ENCODE measurements at places on chromosomes 12 and 14.

- peak; percentile 4 for DNase-seq
Measured at GRCh38 chr12:85468356-85469157, 188.5 kb downstream of the ALX1 start.

GRCh38 chr12:68980476-68981212 is 47.7 kb upstream of the CPM start:
- DNase-seq: no peak

- DNase-seq: no peak
Measured at GRCh38 chr14:67418401-67419191, 6.6 kb upstream of the PLEK2 start.

DNA sequence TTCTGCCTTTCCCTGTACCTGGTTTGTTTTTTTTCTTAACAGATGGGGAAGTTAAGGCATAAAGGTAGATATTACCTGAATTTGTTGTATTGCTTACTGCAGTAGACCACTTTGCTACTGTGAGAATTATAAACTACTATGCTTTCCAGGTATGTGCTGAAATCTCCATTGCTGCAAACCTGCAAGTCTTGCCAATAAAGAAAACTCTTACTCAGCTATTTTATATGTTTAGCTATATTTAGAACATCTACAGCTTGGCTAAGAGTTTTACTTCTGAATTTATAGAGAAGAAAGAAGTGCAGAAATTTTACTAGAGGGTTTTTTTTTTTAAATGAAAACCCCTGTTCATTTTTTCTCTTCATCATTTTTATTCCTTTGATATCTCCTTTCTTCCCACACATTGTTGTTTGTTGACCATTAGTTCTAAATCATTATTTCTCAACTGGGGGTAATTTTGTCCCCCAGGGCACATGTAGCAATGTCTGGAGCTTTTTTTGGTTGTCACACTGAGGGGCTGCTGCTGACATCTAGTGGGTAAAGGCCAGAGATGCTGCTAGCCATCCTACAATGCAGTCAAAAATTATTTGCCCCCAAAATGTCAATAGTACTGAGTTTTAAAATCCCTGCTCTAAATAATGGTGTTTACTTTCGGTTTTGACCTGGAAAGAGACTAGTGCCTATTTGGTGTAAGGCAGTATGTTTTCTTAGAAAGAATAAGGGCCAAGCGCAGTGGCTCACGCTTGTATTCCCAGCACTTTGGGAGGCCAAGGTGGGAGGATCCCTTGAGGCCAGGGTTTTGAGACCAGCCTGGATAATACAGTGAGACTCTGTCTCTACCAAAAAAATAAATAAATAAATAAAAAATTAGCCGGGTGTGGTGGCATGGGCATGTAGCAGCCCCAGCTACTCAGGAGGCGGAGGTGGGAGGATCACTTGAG is 48.6 kb downstream of the PCNX1 start:
- no peak for DNase-seq

DNA sequence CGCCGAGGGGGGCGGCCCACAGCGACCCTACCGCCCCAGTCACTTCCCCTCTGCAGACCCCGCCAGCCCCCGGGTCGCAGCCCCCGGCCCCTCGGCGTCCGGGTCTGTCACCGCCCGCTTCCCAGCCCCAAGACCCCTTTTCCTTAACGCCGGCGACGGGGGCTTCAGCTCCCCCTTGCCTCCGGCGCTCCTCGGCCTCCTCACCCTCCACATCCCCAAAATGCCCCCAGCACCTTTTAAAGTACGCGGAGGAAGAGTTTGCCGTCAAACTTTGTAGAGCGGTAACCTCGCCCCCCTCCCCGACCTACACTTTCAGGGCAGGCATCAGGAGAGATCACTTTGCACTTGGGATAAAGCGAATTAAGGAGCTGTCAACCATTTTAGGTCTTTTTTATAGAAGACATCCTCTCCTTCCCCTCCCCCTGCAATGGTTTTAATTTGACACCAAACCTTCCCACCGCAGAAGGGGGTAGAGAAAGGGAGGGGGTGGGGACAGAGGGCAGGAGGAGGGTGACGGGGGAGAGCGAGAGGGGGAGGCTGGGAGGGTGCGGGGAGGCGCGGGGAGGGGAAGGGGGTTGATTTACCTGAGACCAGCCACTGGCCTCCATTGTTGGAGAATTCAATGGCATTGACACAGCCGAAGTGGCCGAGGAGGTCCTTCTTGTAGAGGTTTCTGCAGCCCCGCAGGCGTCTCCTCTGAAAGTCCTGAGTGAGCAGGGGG is 578 bp downstream of the DCAF5 start:
- no peak for DNase-seq

GRCh38 chr12:26833743-26834490 is 923 bp upstream of the ITPR2 start:
- peak; percentile 24 for DNase-seq

DNA sequence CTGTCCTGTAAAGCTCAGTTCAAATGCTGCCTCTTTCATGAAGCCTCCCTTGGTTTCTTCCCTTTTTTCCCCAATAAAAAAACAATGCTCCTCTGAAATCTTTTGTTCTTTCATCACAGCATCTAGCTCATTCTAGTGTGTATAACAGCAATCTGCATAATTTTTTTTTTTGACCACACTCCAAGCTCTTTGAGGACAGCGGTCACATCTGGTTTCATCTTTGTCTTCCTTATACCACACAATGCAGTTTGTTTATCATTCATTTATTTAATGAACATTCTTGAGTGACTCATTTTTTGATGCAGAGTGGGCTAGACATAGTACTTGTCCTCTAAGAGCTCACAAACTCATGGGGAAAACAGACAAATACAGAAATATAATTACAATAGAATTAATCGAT is 7.3 kb downstream of the GNG2 start:
- no peak for DNase-seq

- no peak for DNase-seq
Measured at GRCh38 chr12:121620333-121620891, 5.9 kb upstream of the ORAI1 start.

DNA sequence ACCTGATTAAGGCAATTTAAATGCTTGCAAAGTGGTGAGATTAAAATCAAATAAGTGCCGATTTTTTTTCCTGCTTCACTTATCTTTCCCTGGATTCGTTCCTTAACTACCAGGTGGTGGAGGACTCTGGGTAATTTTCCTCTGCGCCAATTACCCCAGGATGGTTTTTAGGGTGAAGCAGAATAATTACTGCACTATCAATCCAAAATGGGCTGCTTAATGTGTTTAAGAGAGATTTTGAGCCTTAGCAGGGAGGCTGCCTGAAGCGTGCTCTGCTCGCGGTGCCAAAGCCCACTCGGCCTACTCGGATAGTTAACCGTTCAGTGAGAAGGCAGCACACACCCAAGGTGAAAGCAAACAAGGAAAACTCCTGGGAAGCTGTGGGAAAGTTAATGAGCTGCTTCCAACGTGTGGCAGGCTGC is 274.9 kb upstream of the LMO3 start:
- DNase-seq: no peak

DNA sequence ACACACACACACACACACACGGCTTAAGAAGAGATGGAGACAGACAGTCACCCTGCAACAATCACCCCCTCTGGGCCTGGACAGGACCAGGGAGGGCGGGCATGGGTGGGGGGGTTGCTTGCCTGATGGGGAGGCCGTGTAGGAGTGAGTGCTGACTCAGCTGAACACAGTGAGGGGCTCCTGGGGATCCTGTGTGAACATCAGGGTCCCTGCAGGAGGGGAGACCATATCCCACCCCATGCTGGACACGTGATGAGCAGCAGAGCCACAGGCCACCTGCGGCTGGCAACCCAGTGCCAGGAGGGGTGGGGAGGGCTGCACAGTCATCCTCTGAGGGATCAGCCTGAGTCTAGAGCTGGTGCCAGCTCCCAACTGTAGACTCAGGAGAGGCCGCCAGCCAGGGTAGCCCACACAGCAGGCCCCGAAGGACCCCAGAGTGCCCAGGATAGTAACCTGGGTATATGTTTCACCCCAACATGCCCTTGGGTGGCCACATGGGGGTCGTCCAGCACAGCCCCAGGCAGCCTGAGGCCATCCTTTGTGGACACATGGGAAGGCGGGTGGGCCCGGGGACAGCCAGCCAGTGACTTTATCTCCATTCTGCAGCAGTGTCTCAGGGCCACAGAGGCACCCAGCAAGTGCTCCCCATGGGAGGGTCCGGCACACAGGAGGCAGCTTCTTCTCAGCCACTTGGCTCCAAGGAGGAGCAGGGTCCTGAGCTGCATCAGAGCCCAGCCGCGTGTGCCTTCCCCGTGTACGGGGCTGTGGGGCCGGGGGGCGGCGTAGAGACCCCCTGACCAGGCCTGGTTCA is 73.7 kb upstream of the SFSWAP start:
- DNase-seq: no peak

DNA sequence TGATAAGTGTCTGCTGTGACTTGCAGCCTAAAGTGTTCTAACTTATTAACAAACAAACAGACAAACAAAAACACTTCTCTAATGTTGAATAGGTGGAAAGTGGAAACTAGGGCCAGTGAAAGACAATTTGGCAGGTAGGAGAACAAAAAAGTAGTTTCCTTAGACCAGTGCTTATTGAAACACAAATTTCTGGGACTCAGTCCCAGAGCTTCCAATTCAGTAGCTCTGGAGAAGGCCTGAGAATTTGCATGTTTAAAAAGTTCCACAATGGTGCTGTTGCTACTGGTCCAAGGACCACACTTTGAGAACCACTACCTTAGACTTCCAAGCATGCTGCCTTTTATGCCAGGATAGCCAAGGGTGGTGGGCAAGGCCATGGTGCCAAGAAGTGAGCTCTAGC is 67.8 kb downstream of the AKAP6 start:
- DNase-seq: no peak

GRCh38 chr14:57847096-57847495 is 18.8 kb downstream of the SLC35F4 start:
- DNase-seq: no peak

- DNase-seq: peak; percentile 19
Measured at GRCh38 chr12:56836800-56837663, 73.9 kb downstream of the HSD17B6 start.

- DNase-seq: no peak
Measured at GRCh38 chr12:114694436-114695304, 10.7 kb upstream of the TBX3 start.

GRCh38 chr12:95470300-95470699 is 3.7 kb upstream of the METAP2 start:
- no peak for DNase-seq

Data from stimulated activated CD4-positive, alpha-beta T cell treated with anti-CD3 and anti-CD28 coated beads, Interleukin-2, amount 100 ng/mL, for 48 hours (primary cell).